ENCODE measurements at places on chromosomes 6 and 20.

GRCh38 chr6:53382421-53382820 lies 33.7 kb upstream of the ELOVL5 start:
- no peak for DNase-seq

- DNase-seq, result no peak
Measured at GRCh38 chr6:22632581-22633145, 63.3 kb downstream of the HDGFL1 start.

DNA sequence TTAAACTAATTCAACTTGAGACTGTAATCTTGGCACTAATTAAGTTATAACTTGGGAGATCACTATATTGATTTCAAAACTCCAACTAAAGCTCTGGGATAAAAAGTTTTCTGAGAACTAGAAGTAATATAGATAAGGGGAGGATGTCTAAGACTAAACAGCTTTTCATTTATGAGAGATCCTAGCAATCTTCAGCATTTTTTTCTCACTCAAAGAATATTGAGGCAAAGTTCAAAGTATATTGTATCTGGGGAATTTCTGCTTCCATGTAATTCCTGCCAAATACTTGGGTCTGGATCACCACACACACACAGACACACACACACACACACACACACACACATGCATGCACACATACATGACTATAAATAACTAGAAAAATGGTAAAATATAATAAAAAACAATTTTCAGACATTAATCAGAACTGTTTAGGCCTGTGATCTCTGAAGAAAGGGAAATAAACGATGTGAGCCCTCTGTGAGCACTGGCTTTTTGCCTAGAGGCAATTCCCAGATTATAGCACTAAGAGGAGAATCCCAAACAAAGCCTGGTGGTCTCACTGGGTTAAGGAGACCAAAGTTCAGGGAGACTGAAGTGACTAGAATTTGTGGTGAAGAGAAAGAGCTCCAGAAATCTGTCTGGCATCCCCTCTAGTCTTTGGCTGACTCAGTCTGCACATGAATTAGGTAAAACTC lies 92.8 kb downstream of the ADAT2 start:
- no peak for DNase-seq

DNA sequence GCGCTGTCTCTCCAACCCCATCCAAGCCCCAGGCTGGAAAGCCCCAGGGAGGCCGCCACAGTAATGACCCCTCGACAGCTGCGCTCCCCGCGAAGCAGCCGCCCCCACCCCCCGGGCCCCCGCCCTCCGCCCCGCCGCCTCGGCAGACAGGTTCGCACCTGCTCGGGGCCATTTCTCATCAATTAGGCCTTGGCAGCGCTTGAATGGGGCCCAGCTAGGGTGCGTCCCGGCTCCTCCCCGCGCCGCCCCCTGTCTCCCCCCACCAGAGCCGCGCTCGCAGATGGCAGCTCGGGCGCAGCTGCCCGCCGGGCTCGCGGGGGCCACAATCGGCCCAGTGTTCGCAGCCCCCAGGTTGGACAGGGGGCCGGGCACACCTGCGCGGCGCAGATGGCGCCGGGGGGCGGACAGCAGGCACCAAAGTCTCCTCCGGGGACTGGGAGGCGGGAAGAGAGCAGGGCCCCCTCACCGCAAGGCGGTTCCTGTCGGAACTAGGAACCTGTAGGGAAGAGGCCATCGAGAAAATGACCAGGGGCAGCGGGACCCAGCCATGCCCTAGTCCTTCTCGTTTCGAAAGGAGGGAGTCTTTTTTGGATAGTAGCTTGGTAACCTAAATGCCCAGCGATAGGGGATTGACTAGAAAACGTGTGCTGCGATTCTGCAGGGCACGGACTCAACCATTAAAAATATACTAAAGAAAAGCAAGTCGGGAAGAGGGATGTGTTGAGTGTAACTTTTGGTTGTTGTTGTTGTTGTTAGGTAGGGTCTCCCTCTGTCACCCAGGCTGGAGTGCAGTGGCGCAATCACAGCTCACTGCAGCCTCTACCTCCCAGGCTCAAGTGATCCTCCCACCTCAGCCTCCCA lies 83.2 kb upstream of the EYA2 start:
- DNase-seq, result no peak

GRCh38 chr6:115767931-115768330 lies 292.8 kb downstream of the FRK start:
- DNase-seq, result no peak

DNA sequence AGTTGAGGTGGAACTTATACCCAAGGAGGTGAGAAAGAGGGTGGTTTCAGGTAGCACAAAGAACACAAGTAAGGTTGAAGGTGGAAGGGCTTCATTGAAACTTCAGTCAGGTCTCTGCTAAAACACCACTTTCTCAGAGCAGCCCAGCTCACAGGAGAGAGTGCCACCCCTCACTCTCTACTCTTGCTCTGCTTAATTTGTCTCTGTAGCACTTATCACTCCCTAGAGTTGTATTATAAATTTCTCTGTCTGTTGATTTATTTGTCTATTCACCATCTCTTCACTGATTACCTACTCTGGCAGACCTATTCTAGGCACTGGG lies 353.8 kb upstream of the CNR1 start:
- DNase-seq, result no peak

DNA sequence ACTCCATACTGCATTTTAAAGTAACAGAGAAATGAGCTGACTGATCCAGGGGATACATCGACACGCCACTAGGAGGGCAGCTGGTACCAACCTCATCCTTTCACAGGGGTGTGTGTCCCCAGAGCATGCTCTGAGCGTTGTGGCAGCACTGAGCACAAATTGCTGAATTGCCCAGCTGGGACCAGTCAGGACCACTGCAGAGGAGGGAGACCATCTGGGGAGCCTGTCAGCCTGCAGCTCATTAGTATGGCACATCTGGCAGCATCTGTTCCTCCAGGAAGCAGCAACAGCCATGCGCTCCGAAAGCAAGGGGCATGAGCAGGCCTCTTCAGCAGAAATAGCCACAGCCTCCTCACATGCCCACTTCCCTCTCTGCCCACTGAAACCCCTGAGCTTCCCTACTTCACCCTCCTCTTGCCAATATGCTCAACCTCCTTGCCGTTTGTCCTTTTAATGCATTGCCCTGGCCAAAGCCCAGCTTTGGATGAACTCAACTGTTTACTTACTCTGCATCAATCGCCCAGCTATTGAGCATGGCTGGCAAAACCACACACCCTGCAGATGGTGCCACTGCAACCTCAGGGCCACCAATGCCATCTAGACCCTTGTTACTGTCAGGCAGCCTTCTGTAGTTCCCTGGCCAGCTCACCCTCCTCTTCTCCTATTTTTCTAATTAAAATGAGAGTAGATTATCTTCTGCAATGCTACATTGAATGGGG lies 77.6 kb upstream of the NEDD9 start:
- no peak for DNase-seq

DNA sequence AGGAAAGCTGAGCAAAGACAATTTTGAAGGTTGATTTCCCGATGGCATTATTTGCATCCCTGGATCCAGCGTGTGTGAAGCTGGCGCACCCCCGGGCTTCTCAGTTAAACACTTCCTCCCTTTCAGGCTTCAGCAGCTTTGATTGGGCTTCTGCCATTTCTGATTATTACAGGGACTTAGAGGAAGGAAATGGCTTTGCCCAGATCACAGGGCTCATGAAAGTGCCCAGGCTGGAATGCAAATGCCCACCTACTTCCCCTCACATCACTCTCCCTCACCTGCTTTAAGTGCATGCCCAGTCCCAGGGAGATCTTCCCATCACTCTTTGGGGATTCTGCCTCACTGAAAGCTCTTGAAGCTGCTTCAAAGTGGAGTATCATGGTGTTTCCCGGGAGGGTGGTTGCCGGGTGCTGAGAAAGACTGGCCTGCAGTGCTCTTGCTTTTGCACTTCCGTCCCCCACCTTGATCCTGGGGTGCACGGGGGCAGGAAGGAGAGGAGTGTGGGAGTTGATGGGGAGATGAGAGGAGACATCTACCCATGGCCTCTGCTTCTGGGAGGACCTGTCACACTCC lies 28.3 kb downstream of the PHACTR3 start:
- no peak for DNase-seq

GRCh38 chr20:57190536-57191264 lies 75.7 kb downstream of the BMP7 start:
- no peak for DNase-seq

Data from activated naive CD8-positive, alpha-beta T cell treated with anti-CD3 and anti-CD28 coated beads for 36 hours (primary cell).